Naive thymus-derived CD4-positive, alpha-beta T cell (primary cell): ENCODE measurements at places on chromosomes 11 and 22. TPM values are rescaled to one million over a fixed set of nuclear protein-coding genes. Genes with fewer than 3 reads are reported as not detected.

The CHADL gene
- 1.8 TPM for total RNA-seq

The MMP11 gene
- total RNA-seq, result 2.8 TPM

GRCh38 chr22:35811670-35812069, 94.0 kb downstream of the APOL5 start:
- no peak overlapping the region for H3K27ac ChIP-seq
- no peaks in the 10 kb centered on the region for H3K4me1 ChIP-seq
- no peak overlapping the region for H3K4me3 ChIP-seq
- DNase-seq, result no peak

The APOL1 gene
- total RNA-seq, result 87.6 and 91.1 TPM in 2 replicates

GRCh38 chr11:24298146-24298545, 198.7 kb upstream of the LUZP2 start:
- H3K4me1 ChIP-seq, result no peaks in the 10 kb centered on the region
- no peaks in the 10 kb centered on the region for H3K27me3 ChIP-seq
- DNase-seq, result no peak
- H3K27ac ChIP-seq, result no peak overlapping the region
- H3K4me3 ChIP-seq, result no peak overlapping the region

GRCh38 chr11:66008468-66009101, 3.2 kb upstream of the CST6 start:
- no peak overlapping the region for H3K4me3 ChIP-seq
- H3K4me1 ChIP-seq, result no peaks in the 10 kb centered on the region
- H3K36me3 ChIP-seq, result peaks cover 28% of the 10 kb centered on the region
- DNase-seq, result no peak

The CBLIF gene
- total RNA-seq, result not detected

The POTEH gene
- total RNA-seq, result not detected

The OR51E2 gene
- total RNA-seq, result not detected

- no peak overlapping the region for H3K27ac ChIP-seq
- H3K36me3 ChIP-seq, result no peaks in the 10 kb centered on the region
- DNase-seq, result no peak
- H3K4me1 ChIP-seq, result no peaks in the 10 kb centered on the region
Measured at GRCh38 chr11:108032800-108033199, 24.1 kb downstream of the CUL5 start.

DNA sequence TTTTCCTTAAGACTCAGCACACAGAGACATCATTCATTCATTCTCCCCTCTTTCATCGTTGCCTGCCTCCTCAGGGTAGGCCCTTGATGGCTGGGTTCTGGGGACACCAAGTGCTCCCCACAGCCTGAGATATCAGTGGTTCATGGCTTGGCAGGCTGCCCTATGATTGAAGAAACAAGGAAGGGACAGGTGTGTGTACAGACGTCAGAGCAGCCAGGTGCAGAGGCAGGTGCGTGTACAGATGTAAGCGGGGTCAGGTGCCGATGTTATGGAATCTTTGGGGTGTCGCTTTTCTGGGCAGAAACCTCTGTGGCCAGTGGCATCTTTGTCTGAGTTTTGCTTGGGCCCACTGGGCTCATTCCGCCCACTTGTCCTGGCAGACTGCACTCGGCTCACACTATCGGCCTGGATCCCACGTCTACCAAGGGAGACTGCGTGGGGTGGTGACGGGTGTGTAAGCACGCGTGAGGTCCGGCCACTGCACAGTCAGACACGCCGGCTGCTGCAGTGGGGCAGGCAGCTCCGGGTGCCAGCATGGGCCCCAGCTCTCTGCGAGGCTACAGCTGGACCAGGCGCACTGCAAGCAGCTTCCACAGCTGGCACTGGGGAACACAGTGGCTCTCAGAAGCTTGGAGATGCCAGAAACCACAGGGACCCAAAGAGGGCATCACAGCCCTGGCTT, 20.9 kb upstream of the KIAA0930 start:
- H3K4me1 ChIP-seq, result no peaks in the 10 kb centered on the region
- no peak for DNase-seq
- H3K27ac ChIP-seq, result no peak overlapping the region
- no peaks in the 10 kb centered on the region for H3K36me3 ChIP-seq

GRCh38 chr11:97937501-97937900, 1083.2 kb upstream of the CNTN5 start:
- H3K4me3 ChIP-seq, result no peak overlapping the region
- no peaks in the 10 kb centered on the region for H3K4me1 ChIP-seq
- no peak overlapping the region for H3K27ac ChIP-seq
- DNase-seq, result no peak

The TECTA gene
- total RNA-seq, result 0.66 TPM

The DAGLA gene
- total RNA-seq, result 2.1 TPM

GRCh38 chr11:31582697-31583096, 73.1 kb downstream of the ELP4 start:
- no peak overlapping the region for H3K27ac ChIP-seq
- H3K27me3 ChIP-seq, result no peaks in the 10 kb centered on the region
- H3K4me1 ChIP-seq, result no peaks in the 10 kb centered on the region
- no peaks in the 10 kb centered on the region for H3K36me3 ChIP-seq
- H3K4me3 ChIP-seq, result no peak overlapping the region

The KCNJ4 gene
- total RNA-seq, result not detected in 2 replicates

GRCh38 chr11:79087238-79087960, 353.4 kb downstream of the TENM4 start:
- H3K27me3 ChIP-seq, result no peaks in the 10 kb centered on the region
- no peak for DNase-seq
- no peaks in the 10 kb centered on the region for H3K4me1 ChIP-seq
- no peak overlapping the region for H3K4me3 ChIP-seq
- H3K36me3 ChIP-seq, result no peaks in the 10 kb centered on the region

DNA sequence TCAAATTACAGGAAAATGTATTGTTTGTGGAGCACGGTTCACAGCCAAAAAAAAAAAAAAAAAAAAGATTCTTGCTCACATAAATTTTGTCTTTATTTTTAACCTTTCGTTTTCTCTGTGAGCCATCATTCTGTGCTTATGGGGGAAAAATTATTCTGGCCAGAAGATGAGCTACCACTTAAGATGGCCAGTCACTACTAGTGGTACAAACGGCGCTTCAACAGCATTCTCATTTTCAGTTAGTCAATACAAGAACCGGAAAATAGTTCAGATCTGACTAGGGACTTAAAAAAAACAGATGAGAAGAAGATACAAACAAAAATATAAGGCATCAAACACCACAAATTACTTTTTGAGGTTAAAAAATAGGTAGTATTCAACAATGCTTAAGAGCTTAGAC, 158.6 kb upstream of the CNTN5 start:
- no peak overlapping the region for H3K4me3 ChIP-seq
- H3K27me3 ChIP-seq, result no peaks in the 10 kb centered on the region
- no peak overlapping the region for H3K27ac ChIP-seq
- H3K36me3 ChIP-seq, result no peaks in the 10 kb centered on the region

The TRIM49 gene
- not detected for total RNA-seq

- no peak for DNase-seq
- H3K4me3 ChIP-seq, result no peak overlapping the region
- no peak overlapping the region for H3K27ac ChIP-seq
- no peaks in the 10 kb centered on the region for H3K36me3 ChIP-seq
- H3K4me1 ChIP-seq, result no peaks in the 10 kb centered on the region
Measured at GRCh38 chr22:48953830-48954229, 873.8 kb downstream of the BRD1 start.
